Activated T-helper 9 cell treated with anti-CD3 and anti-CD28 coated beads, Interleukin-2, amount 50 U/mL, for 16 hours (primary cell): ENCODE measurements at places on chromosomes 16 and 17.

- no peak for DNase-seq
Observed at GRCh38 chr17:62605588-62605987, 21.9 kb upstream of the MRC2 start.

GRCh38 chr17:909642-910323, 69.8 kb downstream of the NXN start:
- DNase-seq = no peak

DNA sequence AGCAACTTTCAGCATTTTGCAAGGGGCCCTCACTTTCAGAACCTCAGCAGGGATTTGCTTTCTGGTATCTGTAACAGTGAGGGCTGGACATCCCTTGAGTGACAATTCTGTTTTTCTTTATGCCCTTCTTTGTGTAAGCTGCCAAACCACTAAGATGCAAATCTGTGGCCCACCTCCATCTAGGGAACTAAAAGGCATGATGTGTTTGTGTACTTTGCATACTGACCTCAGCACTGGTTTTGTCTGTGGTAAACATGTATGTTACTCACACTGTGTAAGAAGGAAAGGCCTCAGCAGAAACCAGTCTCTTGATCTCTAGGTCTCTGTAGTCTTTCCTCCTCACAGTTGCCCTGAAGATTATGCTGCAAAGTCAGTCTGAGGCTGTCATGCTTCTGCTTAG, 396.6 kb upstream of the DYNLRB2 start:
- no peak for DNase-seq

DNA sequence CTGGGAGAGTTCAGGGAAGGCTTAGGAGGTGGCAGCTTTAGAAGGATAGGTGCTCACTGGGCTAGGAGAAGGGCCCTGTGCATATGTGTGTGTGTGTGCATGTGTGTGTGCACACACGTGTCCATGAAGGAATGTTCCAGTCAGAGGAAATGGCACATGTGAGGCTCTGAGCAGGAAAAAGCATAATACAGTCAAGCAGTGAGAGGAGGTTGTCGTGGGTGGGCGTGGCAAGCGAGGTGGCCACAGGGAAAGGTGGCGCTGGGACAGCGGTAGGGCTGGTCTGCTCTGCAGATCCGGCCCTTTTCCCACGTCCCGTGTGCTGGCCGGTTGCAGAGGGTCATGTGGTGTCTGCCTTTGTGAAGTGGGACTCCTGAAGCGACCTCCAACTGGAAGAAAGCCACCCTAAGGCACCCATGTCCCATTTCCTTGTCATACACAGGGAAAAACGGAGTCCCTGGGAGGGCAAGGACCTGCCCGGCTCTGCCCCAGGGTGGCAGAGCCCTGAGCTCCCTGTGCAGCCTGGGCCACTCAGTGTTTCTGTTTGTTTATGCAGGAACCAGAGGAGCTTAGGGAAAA, 40.1 kb downstream of the NT5M start:
- DNase-seq = no peak

DNA sequence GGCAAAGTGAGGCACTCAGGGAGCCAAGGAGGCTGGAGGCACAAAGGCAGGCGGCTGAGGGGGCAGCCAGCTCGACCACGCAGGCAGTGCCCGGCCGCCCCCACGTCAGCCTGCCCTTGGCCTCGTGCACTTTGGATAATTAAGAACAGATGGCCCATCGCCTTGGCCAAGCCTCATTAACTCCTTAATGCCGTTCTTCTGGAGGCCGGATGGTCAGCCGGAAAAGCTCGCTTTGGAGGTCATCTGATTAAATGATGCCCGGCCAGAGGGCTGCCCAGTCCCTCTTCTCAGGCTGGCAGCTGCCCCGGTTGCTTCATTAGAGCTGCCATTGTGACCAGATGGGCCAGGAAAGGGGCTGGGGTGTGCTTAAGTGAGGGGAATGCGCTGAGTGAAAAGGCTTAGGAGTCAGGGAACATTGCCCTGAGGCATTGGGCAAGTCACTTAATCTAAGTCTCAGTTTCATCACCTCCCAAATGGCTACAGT, 364.0 kb downstream of the NPIPA8 start:
- DNase-seq = no peak

- DNase-seq = no peak
Observed at GRCh38 chr17:81075307-81075706, 40.4 kb downstream of the BAIAP2 start.

- no peak for DNase-seq
Observed at GRCh38 chr17:5198472-5198871, 6.8 kb upstream of the ZNF594 start.

GRCh38 chr16:87924811-87925670, 11.3 kb downstream of the CA5A start:
- DNase-seq = no peak

DNA sequence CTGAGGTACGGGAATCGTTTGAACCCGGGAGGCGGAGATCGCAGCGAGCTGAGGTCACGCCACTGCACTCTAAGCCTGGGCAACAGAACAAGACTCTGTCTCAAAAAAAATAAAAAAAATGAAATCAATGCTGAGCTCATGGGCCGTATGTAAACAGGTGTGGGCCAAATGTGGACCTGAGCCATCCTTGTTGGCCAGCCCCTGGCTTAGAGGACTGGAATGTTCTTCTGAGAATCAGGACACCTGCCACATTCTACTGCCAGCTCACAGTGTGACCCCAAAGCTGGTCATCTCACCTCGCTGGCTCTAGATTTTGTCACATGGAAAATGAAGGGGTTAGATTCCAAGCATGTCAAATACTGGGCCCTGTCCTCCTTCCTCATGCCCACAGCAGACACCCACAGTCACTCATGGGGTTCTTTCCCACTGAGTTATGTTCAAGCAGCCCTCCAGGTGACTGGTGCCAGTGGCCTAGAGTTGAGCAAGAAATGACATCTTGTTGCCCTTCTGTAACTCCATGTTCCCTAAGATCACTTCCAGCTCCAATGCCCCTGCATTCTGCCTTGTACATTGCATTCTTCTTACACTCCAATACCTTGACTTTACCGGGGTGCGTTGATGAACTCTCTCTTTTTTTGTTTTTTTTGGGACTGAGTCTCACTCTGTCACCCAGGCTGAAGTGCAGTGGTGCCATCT, 110.6 kb downstream of the ABCC1 start:
- no peak for DNase-seq

GRCh38 chr16:19853132-19853741, 31.4 kb downstream of the GPRC5B start:
- no peak for DNase-seq

DNA sequence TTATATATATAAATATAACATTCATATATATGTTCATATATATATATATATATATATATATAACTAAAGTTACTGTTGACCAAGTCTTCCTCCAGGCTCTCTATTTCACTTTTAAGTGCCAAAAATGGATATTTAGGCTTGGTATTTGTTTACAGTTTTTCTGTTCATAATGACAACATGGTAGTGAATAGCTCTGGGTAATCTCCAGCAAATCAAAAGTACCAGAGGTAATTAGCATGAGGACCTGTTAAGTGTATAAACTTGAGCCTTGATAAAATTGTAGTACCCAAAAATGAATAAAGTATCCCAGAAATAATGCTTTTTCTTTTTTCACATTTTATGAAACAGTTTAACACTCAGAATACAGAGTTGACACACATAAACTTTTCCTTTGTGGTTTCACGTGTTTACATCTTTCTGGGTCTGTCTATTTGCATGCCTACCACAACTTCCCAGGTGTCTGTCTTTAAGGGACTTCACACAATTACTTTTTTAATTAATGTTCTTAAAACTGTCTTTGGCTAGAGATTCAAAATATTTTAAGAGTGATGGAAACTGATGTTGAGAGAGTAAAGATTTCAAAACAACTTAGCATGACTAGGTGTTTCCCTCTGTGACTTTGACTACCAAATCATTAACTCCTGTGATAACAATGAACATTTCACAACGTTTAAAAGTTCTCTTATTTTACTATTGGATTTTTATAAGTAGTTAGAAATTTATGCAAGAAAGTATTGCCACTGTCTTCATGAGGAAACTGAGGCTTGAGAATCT, 47.9 kb downstream of the RABEP1 start:
- DNase-seq = no peak

GRCh38 chr17:7081341-7082062, 1.5 kb upstream of the CLEC10A start:
- no peak for DNase-seq

DNA sequence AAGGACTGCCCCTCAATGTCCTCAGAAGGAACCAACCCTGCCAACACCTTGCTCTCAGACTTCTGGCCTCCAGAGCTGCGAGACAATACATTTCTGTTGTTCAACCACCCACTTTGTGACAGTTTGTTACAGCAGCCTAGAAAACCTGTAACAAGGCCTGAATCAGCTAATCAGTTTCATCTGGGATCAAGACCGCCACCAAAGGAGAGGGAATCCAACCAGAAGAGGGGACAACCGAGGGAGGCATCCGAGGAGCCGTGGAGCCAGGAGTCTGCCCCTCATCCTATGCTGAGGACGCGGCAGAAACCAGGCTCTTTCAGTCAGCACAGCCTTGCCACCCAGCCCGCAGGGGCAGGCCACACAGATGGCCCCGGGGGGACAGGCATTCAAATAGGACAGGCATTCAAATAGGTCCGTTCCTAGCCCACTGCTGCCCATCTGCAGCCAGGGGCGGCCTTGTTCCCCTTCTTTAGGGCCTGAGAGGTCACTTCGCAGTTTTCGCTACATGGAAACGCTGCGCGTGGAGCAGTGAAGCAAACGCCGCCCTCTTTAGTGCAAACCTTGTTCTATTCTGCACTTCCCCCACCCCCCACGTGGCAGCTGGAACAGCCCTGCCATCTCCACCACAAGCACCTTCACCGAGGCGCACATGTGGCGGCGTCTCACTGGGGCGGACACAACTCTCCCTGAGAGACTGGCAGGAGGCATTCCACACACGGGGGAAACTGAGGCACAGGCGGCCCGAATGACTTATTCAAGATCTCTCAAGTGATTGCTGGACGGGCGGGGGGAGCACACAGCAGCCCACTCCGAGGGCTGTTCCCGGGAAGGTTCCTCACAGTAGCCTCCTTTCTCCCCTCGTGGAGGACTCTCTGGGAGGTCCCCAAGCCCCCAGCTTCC, 26.7 kb downstream of the FA2H start:
- no peak for DNase-seq

DNA sequence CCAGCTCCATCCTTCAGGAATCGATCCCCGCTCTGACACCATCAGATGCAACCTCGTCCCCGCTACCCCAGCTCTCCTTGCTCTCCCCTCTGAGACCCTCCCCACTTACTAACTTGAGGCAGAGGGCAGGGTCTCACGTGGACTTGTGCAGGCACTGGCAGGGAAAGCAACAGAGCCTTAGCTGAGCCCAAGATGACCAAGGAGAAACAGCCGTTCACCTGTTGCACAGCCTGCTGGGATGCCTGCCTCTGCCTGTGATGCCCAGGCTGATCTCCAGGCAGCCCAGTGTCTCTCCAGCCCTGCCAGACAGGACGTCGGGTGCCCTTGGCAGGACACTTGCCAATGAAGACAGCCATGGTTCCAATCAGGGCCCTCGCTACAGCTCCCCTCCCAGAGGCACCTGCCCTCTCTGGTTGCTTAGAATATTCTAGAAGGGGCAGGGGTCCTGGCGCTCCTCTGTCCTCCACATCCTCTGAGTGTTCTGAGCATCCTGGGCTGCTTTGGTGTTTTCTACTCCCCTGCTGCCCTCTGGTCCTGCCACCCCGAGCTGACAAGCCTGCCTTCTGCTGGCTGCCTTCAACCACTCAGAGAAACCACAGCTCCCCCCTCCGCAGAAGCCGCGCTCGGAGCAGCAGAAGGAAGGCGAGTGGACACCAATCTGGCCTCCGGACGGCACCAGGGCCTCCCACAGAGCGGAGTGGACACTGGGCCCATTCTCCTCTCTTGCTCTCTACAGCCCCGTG, 6.7 kb downstream of the CEP295NL start:
- DNase-seq = no peak
